Activated CD4-positive, alpha-beta memory T cell treated with anti-CD3 and anti-CD28 coated beads for 36 hours (primary cell): ENCODE measurements at places on chromosomes 7 and 10. TPM values are rescaled to one million over a fixed set of nuclear protein-coding genes. Genes with fewer than 3 reads are reported as not detected.

DNA sequence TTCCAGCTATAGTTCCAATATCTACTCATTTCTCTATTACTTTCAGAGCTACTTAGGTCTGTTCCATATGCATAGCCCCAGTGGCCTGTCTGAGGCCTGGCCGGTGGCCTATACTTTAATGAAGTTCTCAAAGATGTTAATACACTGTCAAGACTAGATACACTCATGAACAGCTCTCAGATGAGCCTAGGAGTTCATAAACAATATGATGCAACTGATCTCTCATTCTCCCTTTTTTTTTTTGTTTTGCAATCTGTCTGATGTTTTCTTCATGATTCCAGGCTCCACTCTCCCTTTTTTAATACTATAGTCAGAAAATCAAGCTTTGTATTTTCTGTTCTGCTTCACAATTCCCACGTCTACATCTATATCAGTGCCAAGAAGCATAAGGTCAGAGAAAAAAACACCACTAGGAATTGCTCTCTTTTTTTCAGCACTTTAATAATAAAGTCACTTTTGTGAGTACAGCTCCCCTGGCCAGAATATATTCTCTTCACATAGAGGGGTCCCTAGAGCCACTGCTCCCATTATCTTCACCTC is 321.0 kb downstream of the C7orf25 start:
- H3K4me3 ChIP-seq, result no peak overlapping the region
- H3K27ac ChIP-seq, result no peak overlapping the region
- H3K36me3 ChIP-seq, result no peaks in the 10 kb centered on the region
- H3K4me1 ChIP-seq, result no peaks in the 10 kb centered on the region
- no peaks in the 10 kb centered on the region for H3K27me3 ChIP-seq
- DNase-seq, result no peak

DNA sequence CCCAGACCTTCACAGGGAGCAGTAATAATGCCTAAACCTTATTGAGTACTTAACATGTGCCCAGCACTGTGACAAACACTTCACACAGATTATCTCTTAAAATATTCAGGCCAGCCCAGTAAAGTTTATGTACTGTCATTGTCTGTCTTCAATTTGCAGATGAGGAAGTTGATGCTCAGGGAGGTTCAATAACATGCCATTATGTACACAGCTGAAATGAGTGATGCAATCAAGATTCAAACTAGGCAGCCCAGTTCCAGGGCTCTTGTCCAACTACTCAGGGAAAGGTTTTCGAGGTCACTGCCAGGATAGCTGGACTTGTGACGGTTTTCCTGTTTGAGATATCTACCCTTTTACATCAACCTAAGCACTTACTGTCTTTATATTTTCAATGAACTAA is 56.1 kb downstream of the AUTS2 start:
- no peaks in the 10 kb centered on the region for H3K4me1 ChIP-seq
- no peaks in the 10 kb centered on the region for H3K36me3 ChIP-seq
- H3K4me3 ChIP-seq, result no peak overlapping the region
- DNase-seq, result no peak
- no peak overlapping the region for H3K27ac ChIP-seq
- no peaks in the 10 kb centered on the region for H3K27me3 ChIP-seq

GRCh38 chr10:129057856-129058663 is 409.0 kb upstream of the MGMT start:
- H3K36me3 ChIP-seq, result no peaks in the 10 kb centered on the region
- H3K27me3 ChIP-seq, result no peaks in the 10 kb centered on the region

NUTM2A gene
- total RNA-seq, result 0.17 TPM

DNA sequence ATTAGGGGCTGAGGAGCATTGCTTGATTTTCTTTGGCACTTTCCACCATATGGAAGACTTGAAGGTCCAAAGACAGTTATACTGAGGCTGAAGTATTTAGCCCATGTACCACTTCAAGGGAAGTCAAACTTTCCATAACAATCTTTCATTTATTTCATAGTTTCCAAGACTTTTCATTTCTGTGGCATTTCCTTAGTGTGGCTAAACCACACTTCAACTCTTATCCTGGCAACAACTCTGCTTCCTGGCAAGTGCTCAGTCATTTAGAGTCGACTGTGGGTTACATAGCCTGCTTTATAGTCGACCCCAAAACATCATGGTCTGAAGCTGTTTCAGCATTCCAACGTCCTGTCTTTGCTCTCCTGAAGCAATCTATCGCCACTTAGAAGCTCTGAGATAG is 343.0 kb upstream of the SEMA3D start:
- no peak overlapping the region for H3K27ac ChIP-seq
- H3K36me3 ChIP-seq, result no peaks in the 10 kb centered on the region
- DNase-seq, result no peak

ENTPD7 gene
- total RNA-seq, result 3.3 TPM

PPRC1 gene
- total RNA-seq, result 59.1 TPM

- no peak overlapping the region for H3K27ac ChIP-seq
- H3K4me1 ChIP-seq, result peaks cover 24% of the 10 kb centered on the region
- H3K27me3 ChIP-seq, result no peaks in the 10 kb centered on the region
- H3K36me3 ChIP-seq, result peaks cover 39% of the 10 kb centered on the region
Measured at GRCh38 chr10:15847481-15847880, 12.8 kb downstream of the MINDY3 start.

DNA sequence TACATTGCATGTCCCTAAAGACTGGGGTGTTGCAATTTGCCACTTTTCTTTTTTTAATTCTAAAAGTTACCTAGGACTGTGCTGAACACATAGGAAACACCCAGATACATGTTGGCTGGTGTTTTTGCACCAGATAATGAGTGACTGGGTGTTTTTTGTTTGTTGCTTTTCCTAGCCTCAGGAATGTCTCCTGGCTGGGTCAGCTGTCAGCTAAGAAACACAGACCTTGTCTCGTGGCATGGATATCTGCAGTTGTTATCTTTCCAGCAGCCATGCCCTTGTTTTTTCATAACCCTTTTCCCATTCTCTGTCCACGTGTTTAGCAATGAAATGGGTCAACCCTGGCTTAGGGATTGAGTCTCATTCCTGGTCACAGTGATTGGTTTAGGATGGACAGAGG is 433.9 kb upstream of the ZMIZ1 start:
- DNase-seq, result no peak
- H3K27me3 ChIP-seq, result peaks cover 3% of the 10 kb centered on the region
- no peak overlapping the region for H3K27ac ChIP-seq
- H3K4me3 ChIP-seq, result no peak overlapping the region
- H3K36me3 ChIP-seq, result no peaks in the 10 kb centered on the region
- peaks cover 4% of the 10 kb centered on the region for H3K4me1 ChIP-seq

AASS gene
- 2.0 TPM for total RNA-seq

DNA sequence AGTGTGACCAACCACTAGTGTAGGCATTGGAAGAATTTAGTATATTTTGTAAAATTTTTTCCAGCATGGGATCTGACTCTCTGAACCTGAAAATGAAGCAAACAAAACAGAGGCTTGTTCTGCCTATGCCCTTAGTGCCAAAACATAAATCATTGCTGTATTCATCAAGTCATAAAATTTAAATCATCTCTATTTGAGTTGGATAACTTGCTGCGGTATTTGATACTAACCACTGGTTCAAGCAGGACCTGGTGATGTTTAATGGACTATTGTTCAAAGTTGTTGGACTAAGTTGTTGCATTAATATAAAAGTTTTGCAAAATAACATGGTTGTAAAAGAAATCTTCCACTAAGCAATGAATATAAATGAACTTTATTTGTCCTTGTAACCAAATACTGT is 19.8 kb upstream of the RPA3 start:
- H3K4me3 ChIP-seq, result no peak overlapping the region
- peaks cover 5% of the 10 kb centered on the region for H3K4me1 ChIP-seq
- H3K27me3 ChIP-seq, result no peaks in the 10 kb centered on the region
- no peak for DNase-seq
- peaks cover 1% of the 10 kb centered on the region for H3K36me3 ChIP-seq

DNA sequence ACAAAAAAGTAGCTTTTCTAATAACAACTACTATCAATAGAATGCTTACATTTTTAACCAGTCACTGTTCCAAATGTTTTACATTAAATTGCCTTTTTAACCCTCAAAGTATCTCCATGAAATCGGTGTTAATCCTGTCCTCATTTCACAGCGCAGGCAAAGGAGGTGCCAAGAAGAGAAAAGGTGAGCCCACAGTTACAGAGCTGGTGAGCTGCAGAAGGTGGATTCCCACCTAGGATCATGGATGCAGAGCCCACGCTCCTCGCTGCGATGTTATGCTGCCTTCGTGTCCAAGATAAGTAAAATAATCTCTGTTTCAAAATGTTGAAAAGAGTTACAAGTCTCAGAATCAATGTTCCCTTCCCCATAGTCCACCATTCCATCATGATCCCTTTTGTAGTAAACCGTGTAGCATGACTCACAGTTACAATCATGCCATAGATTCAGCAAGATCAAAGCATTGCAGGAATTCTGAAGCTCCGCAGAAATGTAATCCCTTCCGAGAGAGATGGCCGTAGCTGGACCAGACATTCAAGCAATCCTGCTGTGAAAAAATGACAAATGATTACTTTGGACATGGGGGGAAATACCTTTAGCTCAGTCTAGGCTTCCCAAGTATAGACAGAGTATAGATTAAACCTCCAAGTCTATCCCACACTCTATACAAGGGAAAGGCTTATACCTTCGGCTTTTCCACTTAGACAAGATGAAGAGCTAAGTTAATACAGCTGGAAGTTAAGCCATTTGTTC is 394.7 kb upstream of the AKR1E2 start:
- DNase-seq, result no peak
- H3K4me1 ChIP-seq, result no peaks in the 10 kb centered on the region
- no peak overlapping the region for H3K4me3 ChIP-seq
- H3K27me3 ChIP-seq, result no peaks in the 10 kb centered on the region

DNA sequence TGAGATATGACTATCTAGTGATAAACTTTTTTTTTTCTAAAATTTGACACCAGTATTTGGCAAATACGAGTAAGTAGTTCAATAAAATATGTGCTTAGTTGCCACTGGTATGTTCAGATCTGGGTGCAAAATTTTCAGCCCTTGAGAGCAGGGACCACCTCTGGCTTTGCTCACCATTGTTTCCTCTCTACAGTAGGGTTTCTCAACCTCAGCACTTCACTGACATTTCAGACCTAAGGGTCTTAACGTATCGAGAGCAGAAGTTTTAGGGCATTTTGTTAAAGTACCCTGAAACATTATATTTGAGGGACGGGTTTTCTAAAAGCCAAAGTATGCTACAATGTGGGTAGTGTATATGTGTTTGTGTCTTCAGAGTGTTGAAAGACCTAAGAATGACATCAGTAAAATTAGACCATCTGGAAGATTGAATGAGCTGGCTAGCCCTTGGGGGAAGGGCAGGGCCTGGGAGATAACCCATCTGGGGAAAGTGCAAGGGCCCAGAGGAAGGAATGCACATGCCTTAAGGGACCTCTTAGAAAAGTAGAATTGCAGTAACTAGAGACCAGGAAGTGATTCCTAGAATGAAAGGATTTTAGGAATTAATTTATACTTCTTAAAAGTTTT is 11.8 kb downstream of the BZW2 start:
- DNase-seq, result no peak
- H3K27ac ChIP-seq, result no peak overlapping the region
- no peaks in the 10 kb centered on the region for H3K27me3 ChIP-seq
- H3K4me3 ChIP-seq, result no peak overlapping the region
